ENCODE measurements at places on chromosomes 11 and 22.
A peak's percentile ranks its signal among the peaks of the same experiment; 100 is the strongest.

DNA sequence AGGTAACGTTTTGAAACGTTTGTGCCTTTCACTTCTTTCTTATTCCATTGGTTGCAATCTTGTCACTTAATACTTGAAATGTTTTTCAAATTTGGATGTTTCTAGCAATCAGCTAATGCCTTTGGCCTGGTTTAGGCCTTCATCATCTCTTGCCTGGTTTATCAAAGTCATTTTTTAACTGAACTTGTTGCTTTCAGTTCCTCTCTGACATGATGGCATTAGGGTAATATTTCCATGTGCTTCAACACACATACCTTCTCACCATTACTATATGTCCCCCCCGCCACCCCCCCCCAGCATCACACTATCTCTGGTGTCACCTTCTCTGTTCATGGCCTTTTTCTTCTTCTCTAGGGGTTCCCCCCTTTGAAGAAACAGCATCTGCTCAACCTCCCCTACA, 1.5 kb upstream of the SYT9 start:
- DNase-seq: no peak

DNA sequence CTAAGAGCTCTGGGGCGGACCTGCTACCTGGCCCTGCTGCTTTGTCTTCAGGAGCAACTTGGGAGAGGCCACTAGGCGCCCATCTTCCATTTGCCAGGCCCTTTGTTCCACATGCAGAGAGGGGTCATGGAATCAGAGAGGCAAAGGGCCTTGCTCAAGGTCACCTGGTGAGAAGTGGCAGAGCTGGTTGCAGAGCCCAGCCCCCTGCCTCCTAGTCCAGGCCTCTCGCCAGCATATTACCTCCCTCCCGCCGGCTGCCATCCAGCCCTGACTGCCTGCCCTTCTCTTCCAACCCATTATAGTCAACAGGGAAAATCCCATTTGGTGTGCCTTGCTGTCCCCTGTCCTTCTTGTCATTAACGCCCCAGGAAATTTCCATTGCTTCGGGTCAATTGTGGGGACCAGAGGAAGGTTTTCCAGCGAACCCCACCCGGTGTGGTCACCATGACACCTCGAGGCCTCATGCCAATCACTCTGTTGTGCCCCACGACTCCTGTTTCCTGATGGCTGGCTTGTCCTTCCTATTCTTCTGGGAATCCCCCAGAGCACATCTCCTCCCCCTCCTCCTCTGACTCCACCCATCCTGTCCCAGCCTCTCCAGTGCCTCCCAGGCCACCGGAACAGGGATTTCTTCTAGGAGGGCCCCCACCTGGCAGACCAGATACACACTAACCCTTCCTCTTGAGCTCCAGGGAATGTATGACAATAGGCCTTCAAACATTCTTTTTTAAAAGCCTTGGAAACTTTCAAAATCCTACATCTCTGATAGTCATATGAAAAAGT, 77.0 kb downstream of the NECTIN1 start:
- no peak for DNase-seq

DNA sequence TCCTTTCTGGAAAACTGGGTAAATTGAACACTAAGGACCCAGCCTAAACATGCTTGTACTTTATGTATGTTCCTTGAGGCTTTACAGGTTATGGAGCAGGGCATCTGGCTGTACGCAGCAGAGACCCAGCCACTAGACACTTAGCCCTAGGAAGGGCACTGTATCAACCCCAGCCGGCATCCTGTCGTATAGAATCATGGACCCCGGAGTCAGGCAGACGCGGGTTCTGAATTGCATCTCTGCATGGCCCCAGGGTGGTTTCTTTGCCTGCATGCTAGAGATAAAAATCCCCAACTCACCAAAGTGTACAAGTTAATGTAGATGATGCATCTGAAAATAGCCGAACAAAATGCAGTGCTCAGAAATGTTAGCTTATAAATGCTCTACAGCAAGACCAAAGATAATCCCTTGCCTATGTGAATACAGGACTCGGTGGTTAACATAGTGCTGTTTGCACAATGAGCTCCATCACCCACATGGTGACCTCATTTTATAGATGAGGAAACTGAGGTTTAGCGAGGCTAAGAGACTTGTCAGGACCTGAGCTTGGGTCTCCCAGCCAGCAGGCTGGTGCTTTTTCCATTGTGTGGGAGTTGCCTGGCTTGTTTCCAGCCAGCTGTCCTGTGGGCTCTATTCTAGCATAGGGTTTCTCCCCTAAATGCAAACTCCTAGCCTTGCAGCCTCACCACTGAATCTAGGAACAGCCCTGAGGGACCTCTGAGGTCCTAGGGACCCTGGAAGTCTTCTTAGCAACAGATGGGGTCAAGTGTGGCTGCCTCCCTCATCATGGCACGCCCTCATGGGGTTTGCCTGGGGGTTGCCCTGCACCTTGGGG, 7.3 kb downstream of the CD6 start:
- DNase-seq: no peak

DNA sequence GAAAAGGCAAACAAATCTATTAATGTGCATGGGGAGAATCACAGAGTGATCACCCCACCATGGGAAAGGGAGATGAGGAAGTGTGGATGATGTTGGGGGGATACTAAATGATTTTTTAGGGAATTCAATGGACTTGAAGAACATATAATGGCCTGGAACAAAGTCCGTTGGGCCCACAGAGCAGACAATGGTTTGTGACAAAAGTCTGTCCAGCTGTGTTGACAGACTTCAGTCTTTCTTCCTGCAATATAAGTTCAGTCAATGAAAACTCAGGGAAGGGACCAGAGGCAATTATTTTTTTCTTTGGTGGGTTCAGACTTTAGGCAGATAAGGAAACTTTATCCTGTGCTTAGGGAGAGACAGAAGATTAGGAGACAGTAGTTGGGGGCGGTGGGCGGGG, 18.0 kb upstream of the HORMAD2 start:
- DNase-seq: no peak

GRCh38 chr11:129723146-129723760, 92.4 kb upstream of the TMEM45B start:
- no peak for DNase-seq

GRCh38 chr11:76558473-76558872, 112.1 kb downstream of the LRRC32 start:
- DNase-seq: no peak

DNA sequence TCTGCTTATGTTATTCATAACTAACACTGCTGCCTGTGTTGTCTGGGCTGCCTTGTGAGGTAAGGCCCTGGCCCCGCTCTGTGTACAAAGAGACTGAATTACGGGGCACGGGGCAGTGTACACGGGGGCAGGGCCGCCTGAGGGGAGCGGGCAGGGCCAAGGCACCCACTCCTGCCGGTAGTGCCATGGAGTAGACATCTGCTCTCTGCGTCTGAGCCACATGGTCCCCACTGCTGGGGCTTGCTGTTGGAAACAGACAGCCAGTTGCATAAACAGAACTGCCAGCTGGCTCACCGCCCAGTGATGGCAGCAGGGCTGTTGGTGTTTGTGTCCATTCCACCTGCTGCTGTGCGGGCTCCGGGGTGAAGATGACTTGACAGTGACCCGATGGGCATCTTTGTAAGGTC, 19.8 kb downstream of the FAM118A start:
- DNase-seq: peak; percentile 47

DNA sequence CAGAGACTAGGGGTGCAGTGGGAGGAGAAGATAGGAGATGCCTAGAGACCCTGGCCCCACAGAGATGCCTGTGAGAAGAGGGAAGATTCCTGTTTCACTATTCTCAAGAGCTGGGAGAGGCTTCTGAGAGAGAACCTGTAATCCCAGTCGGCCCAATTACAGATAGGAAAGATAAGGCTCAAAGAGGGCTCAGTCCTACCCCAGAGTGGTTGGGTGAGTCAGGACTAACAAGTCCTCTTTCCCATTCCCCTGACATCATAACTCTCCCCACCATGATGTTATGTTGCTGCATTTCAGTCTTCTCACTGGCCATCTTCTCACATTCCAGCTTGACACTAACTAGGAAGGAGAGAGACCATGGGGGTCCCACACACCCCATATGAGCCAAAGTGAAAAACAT, 17.9 kb downstream of the ARHGEF12 start:
- no peak for DNase-seq

- no peak for DNase-seq
Measured at GRCh38 chr11:112016765-112017376, 8.3 kb upstream of the DLAT start.

- no peak for DNase-seq
Measured at GRCh38 chr22:27726686-27727449, 74.7 kb downstream of the MN1 start.

- no peak for DNase-seq
Measured at GRCh38 chr22:23145878-23146470, 697 bp downstream of the RAB36 start.

- peak; percentile 36 for DNase-seq
Measured at GRCh38 chr22:39534591-39535356, 2.2 kb upstream of the RPS19BP1 start.

- DNase-seq: no peak
Measured at GRCh38 chr22:41367680-41368542, 13.8 kb upstream of the TEF start.

DNA sequence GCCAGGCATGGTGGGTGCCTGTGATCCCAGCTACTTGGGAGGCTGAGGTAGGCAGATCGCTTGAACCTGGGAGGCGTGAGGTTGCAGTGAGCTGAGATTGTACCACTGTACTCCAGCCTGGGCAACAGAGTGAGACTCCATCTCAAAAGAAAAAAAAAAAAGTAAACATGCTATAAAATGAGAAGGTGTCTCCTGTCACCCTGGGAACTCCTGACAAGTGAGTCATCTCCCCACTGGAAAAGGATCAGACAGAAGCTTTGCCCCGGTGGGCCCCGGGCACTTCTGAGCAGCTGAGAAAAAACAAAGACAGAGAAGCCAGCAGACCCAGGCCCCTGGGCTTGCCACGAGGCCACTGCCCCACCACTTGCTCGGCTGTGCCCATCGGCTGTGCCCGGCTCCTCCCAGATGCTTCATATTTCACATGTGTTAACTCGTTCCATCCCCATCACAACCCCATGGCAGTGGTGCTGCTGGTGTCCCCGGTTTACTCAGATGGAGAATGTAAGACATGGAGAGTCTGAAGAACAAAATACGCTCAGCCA, 22.3 kb downstream of the TTLL1 start:
- DNase-seq: no peak

DNA sequence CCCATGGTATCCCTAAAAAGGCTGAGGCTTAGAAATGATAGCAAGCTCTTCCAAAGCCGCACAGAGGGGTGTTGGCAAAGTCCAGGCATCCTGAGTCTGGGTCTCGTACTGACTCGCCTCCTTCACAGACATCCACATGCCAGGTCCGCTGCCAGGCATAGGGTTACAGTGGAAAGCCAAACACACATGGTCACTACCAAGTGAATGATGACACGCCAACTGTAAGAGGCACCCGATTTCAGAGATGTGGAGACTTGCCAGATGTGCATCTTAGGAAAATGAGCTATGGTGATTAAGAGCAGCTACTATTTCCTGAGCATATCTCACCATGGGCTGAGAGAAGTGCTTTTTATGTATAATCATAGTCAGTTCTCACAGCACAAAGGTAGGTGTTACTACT, 314.9 kb downstream of the MIAT start:
- no peak for DNase-seq

GRCh38 chr11:43685440-43685839, 4.9 kb downstream of the HSD17B12 start:
- no peak for DNase-seq

All from hypothalamus (tissue), 51 donors.